ENCODE measurements at places on chromosomes 3 and 15.

GRCh38 chr3:142866841-142867631 is 21.8 kb downstream of the PCOLCE2 start:
- DNase-seq, result no peak

- no peak for DNase-seq
Measured at GRCh38 chr3:43978708-43979107, 263.0 kb upstream of the TOPAZ1 start.

GRCh38 chr3:41247055-41248004 is 48.0 kb downstream of the CTNNB1 start:
- no peak for DNase-seq

- no peak for DNase-seq
Measured at GRCh38 chr3:29144361-29144760, 136.5 kb upstream of the RBMS3 start.

DNA sequence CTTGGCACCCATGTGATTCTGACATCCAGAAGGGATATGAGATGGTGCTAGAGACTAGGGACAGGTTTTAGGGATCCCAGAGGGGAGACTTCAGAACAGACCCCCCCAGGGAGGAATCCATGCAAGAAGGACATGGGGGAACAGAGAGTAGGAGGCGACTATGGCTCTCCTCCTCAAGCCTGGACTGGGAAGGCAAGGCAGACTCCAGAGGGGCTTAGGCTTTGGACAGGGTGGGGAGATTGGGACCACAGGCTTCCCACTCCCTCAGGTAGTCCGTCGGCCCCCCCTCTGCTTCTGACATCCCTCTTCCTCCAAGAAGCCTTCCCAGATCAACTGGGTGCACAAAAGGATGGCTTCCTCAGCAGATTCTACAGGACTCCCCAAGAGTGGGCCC is 3.0 kb upstream of the VIPR1 start:
- DNase-seq, result no peak

DNA sequence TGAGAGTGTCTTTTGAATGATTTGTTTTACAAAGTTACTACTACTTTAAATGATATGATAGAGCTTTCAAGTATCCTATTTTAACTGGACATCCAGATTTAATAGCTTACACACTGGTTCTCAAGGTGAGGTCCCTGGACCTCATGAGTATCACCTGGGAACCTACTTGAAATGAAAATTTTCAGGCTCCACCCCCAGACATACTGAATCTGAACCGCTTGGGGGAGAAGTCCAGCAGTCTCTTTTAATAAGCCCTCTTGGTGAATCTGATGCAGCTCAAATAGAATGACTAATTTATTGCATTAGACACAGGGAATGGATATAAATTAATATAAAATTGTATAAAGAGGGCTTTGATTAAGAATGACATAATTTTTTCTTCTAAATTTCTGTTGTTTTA is 29.4 kb upstream of the SLITRK3 start:
- DNase-seq, result no peak

DNA sequence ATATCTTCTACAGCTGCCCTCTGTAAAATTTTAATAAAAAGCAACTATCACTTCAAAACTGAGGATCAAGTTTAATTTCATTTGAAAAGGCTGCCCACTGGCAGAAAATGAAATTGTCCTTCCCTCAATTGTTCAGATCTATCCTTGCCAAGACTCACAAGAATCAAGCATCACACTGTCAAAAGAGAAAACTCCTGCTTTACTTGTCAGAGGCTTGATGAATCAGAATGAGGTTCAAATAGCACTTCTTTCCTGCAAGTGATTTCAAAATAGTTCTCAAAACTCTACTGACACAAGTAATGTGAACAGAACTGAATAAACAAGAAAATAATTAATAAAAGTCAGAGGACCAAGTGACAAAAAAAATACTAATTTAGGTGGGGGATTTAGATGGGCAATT is 70.6 kb downstream of the GOLIM4 start:
- no peak for DNase-seq

- no peak for DNase-seq
Measured at GRCh38 chr3:71955240-71956068, 170.5 kb upstream of the PROK2 start.

DNA sequence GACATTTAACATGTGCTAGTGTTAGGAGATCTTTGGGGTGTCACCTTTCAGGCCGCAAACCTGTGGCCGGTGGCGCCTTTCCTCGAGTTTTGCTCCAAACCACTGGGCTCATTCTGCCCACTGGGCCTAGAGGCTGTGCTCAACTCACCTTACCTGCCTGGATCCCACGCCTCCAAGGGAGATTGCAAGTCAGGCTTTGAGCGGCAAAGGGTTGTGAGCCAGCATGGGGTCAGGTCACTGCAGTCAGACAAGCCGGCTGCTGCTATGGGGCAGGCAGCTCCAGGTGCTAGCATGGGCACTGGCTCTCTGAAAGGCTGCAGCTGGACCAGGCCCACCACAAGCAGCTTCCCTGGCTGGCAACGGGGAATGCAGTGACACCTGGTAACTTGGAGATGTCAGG is 265.5 kb downstream of the ZBBX start:
- DNase-seq, result no peak

DNA sequence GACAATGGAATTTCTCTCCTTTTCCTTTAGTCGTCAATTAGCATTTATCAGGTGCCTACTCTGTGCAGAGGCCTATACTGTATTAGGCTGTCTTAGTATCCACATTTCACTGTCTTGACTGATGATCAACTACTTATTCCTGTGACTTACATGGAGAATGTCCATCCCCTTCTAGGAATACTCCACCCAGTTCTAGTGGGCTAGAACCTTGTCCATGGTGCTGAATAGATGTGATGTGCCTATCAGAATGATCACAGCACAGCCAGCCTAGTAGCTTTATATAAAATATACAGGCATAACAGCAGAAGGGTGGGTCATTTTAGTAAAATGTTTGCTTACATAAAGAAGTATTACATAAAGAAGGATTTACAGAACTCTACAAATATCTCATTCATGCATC is 621.4 kb downstream of the PDCD6IP start:
- DNase-seq, result no peak

GRCh38 chr3:194095464-194095863 is 40.5 kb upstream of the HES1 start:
- DNase-seq, result no peak

DNA sequence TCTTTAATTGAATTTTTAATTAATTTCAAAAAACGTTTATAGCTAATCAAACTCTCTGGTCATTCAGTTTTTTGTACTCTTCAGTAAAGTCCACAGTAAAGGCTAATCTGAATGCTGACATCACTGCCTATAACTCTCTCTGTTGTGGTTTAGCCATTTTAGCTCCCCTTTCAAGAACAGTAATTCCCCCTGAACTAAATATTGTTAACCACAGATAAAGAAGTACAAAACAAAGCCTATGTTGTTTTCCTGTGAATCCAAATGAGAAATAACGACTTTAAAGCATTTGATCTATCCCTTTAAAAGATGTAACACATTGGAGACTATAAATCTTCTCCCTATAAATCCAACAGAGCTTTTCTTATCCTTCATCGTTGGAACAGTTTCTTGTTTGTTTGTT is 94.2 kb downstream of the ZBTB20 start:
- no peak for DNase-seq

DNA sequence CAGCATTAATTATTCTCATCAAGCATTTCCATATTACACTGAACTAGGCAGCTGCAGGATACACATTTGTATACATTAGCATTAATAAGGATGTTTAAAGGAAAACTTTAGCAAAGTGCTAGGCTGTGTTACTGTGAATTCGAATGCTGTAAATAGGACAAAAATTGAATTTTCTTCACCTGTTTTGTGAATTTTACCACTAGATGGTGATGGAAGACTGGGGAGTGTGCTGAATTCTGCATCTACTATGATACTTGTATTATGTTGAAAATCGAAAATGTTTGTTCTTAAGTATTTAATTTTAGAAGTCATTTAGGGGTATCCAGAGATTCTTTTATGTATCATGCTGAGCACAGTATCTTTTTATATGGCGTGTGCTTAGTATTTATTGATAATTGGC is 12.3 kb upstream of the P2RY14 start:
- no peak for DNase-seq

DNA sequence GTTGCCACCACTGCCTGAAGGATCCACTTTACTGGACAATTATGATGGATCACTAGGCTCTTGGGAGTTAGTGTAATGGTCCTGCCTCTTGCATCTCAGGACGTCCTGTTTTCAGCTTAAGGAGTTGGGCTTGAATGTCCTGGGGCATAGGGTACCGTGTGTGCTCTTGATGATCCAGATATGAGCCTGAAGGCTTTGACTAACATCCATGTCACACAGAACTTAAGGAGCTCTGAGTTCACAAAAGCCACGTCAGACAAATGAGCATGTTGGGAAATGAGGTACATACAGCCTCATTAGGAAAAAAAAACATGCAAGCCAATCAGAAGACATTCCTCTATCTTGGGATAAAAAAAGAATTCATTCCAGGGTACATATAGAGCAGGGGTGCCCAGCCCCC is 40.8 kb downstream of the CA12 start:
- no peak for DNase-seq

- no peak for DNase-seq
Measured at GRCh38 chr3:61595288-61595687, 33.9 kb downstream of the PTPRG start.

DNA sequence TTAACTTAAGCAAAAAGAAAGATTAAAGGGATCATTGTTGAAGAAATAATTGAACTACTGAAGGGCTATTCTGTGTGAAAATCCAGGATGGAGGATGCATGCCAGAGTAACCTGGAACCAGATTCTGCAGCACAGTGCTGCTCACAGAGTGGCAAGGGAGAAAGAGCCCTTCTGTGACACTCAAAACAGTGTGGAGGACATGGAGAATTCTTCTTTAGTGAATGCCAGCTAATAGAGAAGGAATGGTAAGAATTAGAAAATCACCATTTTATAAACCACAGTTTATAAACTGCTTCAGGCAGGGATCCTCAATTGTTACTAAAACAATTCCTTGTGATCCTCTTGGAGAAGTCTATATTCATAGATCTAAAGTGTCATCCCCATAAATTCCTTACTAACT is 70.4 kb upstream of the ARHGEF26 start:
- no peak for DNase-seq

- no peak for DNase-seq
Measured at GRCh38 chr3:195806916-195807231, 4.9 kb downstream of the MUC4 start.

GRCh38 chr15:67397139-67397538 is 123.8 kb upstream of the C15orf61 start:
- no peak for DNase-seq

GRCh38 chr15:78146425-78147154 is 2.6 kb upstream of the IDH3A start:
- DNase-seq, result no peak

DNA sequence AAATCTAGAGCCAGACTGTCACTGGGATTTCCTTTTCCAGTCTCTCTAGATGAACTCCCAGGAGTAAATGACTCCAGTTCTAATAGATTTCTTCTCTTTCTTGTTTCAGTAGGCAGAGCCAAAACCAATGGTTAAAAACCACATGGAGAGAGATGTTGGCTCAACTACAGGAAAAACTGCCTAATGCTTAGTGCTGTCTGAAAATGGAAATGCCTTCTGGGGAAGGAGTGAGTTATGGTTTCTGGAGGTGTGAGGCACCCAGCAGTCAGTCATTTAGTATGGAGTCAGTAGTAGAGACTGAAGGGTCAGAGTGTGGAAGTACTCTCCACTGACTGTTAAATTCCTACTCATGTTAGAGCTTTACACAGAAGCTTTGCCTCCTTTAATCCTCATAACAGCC is 136.7 kb downstream of the CCNL1 start:
- no peak for DNase-seq

DNA sequence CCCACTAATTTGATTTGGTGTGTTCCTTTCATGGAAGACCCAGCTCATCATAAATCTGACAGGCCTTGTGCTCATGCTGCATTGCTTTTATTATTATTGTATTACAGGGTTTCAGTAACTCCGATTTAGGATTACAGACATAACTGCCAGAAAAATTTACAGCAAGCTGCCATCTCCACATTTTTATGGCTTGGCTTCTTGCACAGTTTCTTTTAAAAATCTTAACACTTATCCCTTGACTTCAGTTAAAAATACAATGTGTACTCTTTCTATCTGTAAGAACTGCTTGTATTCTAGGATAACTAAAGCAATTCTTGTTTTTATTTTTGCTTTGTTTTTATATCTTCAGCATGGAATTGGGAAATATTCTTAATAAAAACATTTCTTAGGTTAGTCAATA is 612.2 kb downstream of the DIPK2A start:
- no peak for DNase-seq

GRCh38 chr3:54577313-54577712 is 350.5 kb downstream of the LRTM1 start:
- DNase-seq, result no peak

GRCh38 chr3:174147798-174148197 is 711.3 kb upstream of the NAALADL2 start:
- DNase-seq, result no peak

DNA sequence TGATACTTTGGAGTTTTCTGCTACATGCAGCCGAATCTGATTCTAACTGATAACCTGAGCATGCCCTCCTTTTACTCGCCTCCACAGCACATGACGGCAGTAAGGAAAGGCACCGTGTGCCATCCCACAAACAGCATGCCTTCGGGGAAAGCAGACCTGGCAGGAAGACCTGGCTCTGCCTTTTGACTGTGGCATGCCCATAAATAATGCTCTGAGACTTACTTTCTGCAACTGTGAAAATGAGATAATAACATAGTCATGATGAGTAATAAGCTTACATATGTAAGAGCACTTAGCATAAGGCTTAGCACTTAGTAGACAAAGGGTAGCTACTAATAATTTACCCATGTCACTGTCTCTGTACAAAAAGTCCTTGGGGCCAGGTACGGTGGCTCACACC is 32.9 kb downstream of the MTHFS start:
- no peak for DNase-seq

GRCh38 chr3:190322604-190323245 is 479 bp upstream of the CLDN1 start:
- no peak for DNase-seq

- DNase-seq, result no peak
Measured at GRCh38 chr15:88127432-88127790, 129.1 kb downstream of the NTRK3 start.

DNA sequence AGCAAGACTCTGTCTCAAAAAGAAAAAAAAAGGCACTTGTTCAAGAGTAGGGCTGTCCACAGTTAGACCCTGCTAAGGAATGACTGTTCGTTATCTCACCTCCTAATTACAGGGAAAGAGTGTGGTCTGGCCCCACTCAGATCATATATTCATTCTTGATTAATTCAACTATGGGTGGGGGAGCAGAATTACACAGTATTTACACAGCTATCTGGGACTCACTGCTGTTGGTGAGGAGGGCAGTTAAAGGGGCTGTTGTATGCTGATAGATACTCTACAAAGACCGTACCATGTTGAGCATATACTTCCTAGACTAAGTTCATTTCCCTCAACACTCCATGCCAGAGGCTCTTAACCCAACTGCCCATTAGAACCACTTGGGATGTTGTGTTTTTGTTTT is 3.8 kb upstream of the ZNF620 start:
- no peak for DNase-seq

- no peak for DNase-seq
Measured at GRCh38 chr15:45088801-45089711, 24.9 kb downstream of the DUOX2 start.
